Transverse colon (tissue), 4 donors: ENCODE measurements at places on chromosomes 5 and 9.

DNA sequence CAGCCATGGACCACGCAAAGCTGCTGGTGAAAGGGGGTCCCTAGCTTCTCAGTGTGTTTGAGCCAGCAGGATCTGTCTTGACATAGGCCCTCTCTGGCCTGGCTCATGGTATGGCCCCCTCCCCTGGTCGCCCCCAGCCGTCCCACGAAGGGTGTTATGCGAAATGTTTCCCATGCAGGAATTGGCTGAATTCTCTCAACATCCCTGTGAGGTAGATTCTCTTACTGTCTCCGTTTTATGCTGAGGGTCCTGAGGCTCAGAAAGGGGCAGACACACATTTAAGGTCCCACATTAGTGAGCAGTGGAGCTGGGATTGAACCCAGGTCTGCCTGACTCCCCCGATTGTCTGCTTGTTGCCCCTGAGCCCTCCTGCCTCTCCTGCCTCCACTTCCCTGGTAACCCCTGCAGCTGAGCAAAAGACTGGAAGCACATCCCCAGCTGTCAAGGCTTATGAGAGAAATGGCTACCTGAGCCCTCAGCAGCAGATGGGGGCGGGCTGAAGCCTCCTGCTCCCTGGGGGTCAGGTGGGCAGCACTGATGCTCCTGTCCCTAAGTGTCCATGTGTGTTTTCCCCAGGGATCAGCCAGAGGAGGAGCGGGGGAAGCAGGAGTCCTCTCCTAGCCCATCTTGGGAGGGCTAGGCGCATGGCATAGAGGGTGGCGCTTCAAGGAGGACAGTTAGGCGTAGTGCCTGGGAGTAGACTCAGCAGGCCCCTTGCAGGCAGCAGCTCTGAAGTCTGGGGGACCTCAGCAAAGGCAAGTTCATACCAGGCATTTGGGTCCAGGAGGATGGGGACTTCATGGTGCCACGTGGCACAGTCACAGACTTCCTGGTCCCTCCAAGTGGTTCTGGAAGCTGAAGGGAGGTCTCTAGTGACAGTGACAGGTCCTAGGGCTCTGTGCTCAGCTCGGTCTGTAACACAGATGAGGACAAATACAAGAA, 49.0 kb upstream of the GARNL3 start:
- no peak for DNase-seq

DNA sequence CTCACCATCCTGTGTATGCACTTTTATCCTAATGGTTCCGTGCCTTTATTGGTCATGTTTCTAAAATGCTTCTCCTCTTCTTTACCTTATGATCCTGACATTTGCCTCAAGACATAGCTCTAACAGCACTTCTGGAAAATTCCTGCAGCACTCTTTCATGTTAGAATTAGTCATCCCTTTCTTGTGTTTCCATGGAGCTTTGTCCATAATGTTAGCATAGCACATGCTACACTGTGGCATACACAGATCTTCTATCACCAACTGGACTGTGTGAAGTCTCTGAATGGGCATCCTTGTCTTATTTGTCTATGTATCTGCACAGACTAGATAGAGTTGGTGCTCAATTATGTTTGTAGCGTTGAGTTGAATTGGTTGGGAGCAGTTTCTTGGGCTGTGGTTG, 2.0 kb downstream of the SCGB3A2 start:
- DNase-seq: no peak

GRCh38 chr5:179297026-179297425, 48.2 kb downstream of the ADAMTS2 start:
- no peak for DNase-seq

DNA sequence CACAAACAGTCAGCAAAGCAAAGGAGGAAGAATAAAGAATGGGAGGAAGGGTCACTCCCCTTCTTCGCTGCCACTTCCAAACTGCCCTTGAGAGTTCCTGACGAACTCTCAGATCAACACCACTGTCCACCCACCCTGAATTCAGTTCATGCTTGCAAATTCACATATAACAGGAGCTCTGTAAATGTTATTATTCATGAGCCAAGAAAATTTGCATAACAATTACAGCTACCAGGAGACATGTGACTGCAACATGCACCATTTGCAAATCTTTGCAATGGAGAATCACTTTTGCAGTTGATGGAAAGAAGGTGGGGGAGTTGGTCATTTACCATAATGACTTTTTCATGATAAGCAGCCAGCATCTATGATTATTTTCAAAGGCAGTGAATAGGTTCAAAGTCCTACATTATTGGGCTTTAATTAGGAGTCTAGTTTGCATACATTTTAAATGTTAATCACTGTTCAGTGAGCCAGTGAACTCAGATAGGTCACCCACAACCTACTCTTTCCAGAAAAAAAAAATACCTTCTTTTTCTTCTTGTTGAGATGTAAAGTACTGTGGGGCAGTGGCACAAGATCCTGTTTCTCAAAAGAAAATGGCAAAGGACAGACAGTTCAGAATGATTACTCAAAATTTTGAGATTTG, 149.7 kb downstream of the CAAP1 start:
- DNase-seq: no peak

GRCh38 chr5:16539169-16539666, 73.6 kb upstream of the ZNF622 start:
- peak; percentile 75 for DNase-seq

GRCh38 chr9:35732800-35733541, 505 bp downstream of the CREB3 start:
- DNase-seq: peak; percentile 47

GRCh38 chr5:73298772-73299630, 126.0 kb downstream of the TMEM174 start:
- DNase-seq: no peak

DNA sequence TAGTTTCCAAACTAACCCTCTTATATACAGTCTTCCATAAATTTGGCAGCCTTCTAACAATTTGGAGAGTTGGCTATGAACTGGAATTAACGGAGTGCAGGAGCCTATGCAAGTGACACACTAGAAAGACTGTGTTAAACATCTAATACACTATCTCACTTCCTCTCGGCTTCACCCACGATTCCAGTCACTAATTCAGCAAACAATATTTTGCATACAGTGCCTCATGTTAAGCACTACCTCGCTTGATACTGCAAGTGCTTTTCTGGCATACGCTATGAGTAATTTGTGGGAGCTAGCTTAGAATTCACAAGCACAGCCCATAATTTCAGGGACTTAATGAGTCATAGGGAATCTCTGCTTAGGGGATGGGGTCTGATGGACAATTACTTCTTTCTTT, 102.5 kb downstream of the ST8SIA4 start:
- DNase-seq: no peak
